ENCODE measurements at places on chromosomes 12 and 14.

GRCh38 chr12:110811972-110812371 lies 34.8 kb upstream of the CCDC63 start:
- DNase-seq: no peak

DNA sequence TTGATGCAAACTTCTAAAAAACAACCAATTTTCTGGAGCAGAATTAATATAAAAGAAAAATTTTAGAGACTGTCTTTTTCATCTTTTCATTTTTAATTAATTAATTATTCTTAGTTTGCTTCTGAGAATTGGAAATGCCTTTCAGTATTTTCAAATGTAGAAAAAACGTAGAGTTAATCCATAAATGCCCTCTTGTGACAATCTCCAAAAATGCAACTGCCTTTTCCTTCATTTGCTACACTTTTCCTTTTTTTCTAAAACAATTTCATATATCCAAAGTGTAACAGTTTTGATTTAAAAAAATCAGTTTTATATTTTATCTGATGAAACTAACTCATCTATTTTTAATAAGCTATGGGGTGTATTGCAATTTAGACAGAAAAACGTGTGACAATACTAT lies 409.3 kb downstream of the PRKD1 start:
- DNase-seq: no peak

DNA sequence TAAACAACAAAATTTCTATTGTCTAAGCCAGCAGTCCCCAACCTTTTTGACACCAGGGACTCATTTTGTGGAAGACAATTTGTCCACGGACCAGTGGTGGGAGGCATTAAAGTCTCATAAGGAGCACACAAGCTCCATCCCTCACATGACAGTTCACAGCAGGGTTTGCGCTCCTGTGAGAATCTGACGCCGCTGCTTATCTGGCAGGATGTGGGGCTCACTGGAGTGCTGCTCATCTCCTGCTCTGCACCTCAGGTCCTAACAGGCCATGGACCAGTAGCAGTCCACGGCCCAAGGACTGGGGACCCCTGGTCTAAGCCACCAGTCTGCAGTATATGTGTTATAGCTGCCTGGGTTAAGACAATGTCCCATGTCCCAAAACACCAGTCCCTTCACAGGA lies 27.2 kb downstream of the VCPKMT start:
- DNase-seq: no peak

- DNase-seq: no peak
These were observed 53.8 kb downstream of the VWF start for GRCh38 chr12:6070472-6071257.

GRCh38 chr12:67855103-67855502 lies 134.1 kb upstream of the IFNG-AS1 start:
- no peak for DNase-seq

- no peak for DNase-seq
These were observed 588 bp upstream of the GRIN2B start for GRCh38 chr12:13981990-13982389.

GRCh38 chr14:65225299-65226159 lies 123.2 kb upstream of the MAX start:
- no peak for DNase-seq

DNA sequence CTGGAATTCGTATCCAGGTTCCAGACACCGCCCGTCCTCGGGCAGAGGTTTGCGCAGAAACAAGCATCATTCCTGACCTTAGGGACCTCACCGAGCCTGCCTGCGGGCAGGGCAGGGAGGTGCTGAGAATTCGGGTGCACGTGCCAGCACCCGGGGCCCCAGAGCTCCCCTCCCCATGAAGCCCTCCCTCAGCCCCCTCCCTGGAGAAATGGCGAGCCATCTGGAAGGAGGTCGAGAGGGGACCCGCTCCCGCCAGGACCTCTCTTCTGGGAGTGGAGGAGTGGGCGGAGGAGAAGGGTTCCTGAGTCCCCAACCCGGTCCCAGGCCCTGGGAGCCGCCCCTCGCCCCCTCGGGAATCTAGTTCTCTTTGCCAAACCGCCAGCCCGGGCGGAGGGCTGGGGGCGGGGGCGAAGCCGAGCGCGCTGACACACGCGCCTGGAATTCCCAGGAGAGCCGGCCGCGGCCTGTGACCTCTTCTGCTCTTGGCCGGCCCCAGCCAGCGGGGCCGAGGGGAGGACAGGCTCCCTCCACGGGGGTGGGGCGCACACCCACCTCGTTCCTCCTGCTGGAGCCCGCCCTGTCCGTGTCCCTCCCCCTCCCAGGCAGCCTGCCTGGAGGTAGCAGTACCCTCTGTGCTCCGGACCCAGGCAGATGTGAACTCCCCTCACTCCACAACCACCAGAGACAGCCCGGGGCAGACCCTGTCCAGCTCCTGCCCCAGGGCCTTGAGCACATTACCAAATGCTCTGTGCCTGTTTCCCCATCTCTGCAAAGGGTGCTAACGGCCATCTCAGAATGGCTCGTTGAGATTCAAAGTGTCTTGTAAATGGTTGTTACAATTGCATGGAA lies 23.0 kb upstream of the GPR132 start:
- DNase-seq: no peak

GRCh38 chr14:58724206-58724605 lies 86.4 kb downstream of the DACT1 start:
- DNase-seq: no peak

DNA sequence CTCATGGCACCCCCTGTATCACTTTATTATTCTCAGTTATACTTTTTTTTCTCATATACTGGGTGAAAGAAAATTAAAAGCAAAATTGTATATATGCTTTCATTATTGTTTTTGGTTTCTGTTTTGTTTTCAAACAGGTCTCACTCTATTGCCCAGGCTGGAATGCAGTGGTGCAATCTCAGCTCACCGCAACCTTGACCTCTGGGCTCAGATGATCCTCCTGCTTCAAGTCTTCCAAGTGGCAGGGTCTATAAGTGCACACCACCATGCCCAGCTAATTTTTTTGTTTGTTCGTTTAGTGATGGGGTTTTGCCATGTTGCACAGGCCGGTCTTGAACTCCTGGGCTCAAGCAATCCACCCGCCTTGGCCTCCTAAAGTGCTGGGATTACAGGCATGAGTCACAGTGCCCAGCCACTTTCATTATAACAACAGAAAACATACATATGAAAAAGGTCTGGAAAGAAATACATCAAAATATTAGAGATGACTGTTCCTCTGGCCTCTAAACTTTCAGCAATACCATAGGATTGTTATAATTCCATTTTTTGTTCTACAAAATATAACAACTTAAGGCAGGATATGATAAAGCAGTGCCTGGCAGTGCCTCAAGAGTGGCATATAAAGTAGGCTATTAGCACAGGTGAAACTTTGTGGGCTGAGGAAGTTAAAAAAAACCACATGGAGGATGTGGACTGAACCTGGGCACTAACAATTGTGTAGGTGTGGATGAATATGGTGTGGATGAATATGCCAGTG lies 5.8 kb upstream of the NTN4 start:
- DNase-seq: no peak

GRCh38 chr12:14841761-14842160 lies 1.6 kb downstream of the ART4 start:
- no peak for DNase-seq

- DNase-seq: no peak
These were observed 48.9 kb downstream of the EML1 start for GRCh38 chr14:99842141-99842540.

DNA sequence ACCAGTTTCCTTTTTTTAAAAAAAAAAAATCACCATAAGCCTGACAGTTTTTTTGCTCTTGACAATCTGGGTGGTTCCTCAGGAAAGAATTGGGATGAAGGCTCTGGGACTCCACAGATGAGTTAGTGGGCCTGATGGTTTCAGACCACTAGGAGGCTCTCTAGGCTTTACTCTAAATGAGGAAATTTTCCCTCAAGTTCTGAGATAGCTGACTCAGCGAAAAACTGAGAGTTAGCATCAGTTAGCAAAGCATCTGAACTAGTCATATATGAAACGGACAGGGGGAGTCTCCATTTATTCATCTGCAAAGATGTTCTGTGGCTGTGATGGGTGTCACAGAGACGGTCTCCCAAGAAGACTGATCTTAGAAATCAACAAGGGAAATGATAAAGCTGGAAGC lies 314.3 kb upstream of the OR4E1 start:
- DNase-seq: no peak

GRCh38 chr12:1523046-1523445 lies 71.3 kb downstream of the FBXL14 start:
- no peak for DNase-seq

GRCh38 chr14:103713304-103714062 lies 1.8 kb downstream of the XRCC3 start:
- DNase-seq: no peak

DNA sequence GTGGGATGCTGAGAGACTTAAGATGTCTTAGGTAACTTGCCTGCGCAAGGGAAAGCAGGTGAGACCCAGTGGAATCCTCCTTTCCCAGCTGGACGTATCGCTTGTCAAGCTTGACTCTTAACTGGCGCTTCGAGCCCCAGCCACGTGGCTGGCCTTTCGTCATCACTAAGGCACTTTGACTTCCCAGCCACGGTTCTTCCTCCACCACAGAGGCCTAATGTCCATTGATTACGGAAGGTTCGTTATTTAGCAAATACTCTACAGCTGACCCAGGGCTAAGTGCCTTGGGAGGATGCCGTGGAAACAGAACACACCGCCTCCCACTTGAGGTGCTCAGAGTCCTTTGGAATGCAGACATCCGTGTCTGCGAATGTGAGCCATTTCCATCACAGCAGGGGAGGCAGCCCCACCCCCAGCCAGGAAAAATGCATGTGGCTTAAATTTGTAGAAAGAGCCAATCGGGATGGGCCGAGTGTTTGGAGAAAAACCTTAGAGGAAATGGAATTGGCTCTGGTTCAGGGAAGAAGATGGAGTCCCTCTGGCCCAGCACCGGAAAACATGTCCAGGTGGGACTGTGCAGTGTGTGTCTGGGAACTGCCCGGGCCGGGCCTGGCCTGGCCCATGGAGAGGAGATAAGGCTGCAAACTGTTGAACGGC lies 115.7 kb downstream of the PLXNC1 start:
- peak; percentile 45 for DNase-seq

DNA sequence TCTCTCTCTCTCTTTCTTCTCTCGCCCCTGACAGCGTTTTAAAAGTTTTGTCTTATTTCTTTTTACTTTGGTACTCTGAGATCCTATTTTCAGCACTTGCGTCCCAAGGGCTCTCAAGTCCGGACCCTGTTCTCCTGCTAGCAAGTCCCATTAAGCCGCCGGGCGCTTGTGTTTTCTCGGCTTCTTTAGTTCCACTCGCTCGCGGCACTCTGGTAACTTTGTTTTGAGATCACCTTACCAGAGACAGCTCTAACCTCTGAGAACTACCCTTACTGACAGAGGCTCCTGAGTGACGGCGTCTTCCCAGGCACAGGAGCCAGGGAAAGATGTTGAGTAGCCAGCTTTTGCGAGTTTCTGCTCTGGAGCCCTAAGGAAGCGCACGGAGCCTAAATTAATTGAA lies 2.7 kb upstream of the MYF5 start:
- DNase-seq: no peak

DNA sequence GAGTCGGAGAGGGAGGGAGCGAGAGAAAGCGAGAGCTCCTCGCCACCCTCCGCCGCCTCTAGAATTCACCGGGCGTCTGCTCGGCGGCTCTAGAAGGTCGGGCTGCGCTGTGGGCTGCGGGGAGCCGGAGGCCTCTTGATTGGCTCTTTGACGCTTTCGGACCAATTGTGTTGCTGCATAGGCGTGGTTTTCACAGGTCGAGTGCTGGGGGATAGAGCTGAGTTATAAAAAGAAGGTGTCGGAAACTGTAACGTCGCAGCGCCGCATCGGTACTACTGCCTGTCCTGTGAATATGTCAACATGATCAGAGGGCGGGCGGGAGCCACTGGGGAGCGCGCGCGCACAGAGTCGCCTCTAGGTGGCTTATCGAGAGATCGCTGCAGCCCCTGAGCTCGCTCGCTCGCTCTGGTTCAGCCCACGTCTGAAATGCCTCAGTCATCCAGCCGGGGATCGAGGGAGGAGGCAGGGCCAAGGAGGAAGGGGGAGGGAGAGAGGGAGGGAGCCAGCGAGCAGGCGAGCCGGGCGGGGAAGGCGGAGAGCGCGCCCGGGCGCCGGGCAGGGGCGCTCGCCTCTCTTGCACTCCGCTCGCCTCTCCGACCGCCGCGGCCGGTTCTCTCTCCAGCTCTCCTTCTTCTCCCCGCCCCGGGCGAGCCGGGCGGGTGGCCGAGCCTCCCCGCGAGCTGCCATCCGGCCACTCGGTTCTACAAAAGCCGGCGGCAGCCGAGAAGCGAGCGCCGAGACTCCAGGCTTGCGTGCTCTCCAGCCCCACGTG lies at the start of gene TBX3:
Gene TBX3 (minus strand): TSS at position 78 of the 772 bp plus-strand sequence. CDS start 975 bp downstream, outside the sequence.
- DNase-seq: peak; percentile 100

DNA sequence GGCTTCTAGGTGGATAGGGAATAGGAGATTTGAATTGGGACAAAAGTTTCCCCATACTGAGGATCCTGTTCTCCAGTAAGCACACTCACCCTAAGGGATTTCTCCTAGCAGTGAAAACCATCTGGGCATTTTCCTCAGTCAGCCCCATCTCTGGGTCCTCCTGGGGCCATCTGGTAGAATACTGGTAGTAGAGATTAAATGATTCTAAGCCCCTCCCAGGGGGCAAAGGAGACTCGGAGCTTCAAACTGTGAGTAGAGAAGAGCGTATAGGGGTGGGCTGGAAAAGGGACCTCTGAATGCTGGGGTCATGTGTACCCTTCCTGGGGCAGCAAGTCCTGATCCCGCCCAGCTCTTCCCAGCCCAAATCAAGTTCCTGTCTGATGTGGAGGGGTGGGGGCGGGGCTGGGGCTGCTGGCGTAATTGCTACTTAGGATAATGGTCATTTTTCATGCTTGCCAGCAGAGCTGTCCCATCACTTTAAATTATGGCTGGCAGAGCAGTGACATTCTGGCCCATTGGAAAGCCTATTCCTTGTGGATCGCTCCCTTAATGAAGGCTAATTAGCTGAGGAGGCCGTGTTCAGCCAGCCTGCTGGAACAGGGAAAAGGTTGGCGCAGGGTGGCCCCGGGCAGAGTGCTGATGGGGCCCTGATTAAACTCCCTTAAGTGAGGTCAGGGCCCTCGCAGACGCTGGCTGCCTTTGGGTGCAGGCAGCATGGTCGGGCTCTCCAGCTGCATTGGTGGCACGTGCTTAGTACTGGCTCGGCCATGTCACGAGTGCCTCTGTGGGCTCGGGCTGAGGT lies 127.8 kb downstream of the TSPAN9 start:
- no peak for DNase-seq

DNA sequence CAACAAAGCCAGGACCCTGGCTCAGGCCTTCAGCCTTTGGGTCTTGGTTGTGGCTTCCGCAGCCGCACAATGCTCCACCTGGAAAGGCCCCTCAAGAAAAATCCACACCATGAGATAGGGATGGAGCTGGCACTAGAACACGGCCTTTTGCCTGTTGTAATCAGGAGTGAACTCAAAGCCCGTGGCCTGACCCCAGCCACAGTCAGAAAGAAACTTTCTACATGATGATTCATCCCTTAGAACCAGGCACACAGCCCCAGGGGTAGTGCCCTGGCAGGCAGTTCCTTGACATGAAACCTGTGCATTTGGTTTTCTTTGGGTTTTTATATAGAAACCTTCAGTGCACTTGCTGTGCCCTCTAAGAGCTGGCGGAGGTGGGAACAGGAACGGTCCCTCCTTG lies 5.1 kb downstream of the CLMN start:
- no peak for DNase-seq

- DNase-seq: no peak
These were observed 318.1 kb downstream of the AEBP2 start for GRCh38 chr12:19757317-19757877.

- DNase-seq: no peak
These were observed 156.5 kb downstream of the PRKCH start for GRCh38 chr14:61477712-61478462.

Data from HFF-Myc (cell line).